ENCODE measurements at places on chromosomes 7 and 10.

GRCh38 chr7:68461430-68461829, 1136.8 kb upstream of the AUTS2 start:
- no peak for DNase-seq

- no peak for DNase-seq
Observed at GRCh38 chr10:15483215-15484075, 112.4 kb upstream of the FAM171A1 start.

GRCh38 chr10:98039690-98040381, 9.4 kb upstream of the CRTAC1 start:
- DNase-seq, result no peak

DNA sequence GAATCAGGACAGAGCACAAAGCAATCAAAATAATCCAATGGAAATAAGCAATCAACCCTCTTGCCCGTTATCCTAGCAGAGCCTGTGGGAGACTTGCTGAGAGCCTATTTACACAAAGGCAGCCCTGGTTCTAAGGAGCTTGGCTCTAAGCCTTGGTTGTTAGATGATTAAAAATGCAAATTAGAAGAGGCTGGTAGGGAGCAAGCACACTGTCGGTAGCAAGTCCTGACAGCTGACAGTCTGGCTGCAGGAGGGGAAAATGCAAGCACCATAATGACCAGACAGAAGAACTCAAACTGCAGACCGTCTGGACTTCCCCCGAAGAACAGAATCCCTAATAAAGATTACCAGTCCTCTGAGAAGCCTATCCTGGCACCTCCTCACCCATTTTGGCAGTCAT, 131.8 kb upstream of the CTTNBP2 start:
- no peak for DNase-seq

GRCh38 chr7:20561466-20561865, 54.0 kb upstream of the ABCB5 start:
- DNase-seq, result no peak

DNA sequence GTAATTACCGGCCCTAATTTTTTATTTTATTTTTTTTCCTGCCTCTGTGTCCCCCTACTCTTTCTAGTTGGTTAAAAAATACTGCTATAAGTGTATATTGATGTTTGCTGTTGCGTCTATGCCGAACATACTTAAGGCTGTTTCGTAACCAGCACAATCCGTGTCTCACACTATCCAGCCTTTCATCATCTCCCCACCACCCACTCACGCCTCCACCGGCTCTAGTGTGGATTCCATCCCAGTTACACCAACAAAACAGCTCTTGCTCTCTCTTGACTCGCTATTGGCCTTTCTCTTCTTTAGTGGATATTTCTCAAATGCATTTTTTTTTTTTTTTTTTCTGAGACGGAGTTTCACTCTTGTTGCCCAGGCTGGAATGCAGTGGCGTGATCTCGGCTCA, 70.1 kb upstream of the CAMK1D start:
- DNase-seq, result no peak

DNA sequence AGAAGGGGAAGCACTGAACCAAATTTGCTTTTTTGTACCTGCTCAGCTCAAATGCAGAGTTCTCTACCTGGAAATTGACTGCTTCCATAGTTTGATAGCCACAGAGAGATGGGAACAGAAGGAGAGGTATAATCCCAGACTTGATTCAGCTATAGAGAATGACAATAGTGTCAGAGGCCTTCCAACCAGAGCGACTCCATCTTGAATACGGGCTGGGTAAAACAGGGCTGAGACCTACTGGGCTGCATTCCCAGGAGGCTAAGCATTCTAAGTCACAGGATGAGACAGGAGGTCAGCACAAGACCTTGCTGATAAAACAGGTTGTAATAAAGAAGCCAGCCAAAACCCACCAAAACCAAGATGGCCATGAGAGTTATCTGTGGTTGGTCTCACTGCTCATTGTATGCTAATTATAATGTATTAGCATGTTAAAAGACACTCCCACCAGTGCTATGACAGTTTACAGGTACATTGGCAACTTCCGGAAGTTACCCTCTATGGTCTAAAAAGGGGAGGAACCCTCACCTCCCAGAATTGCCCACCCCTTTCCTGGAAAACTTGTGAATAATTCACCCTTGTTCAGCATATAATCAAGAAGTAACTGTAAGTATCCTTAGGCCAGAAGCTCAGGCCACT, 42.7 kb upstream of the ATRNL1 start:
- DNase-seq, result no peak
